ENCODE measurements at places on chromosomes 11 and 22.

GRCh38 chr22:28230671-28231070 lies 311.6 kb upstream of the PITPNB start:
- DNase-seq, result no peak

- DNase-seq, result no peak
These were observed 205.9 kb downstream of the ST3GAL4 start for GRCh38 chr11:126561327-126561893.

GRCh38 chr11:114196997-114197703 lies 99.0 kb upstream of the NNMT start:
- no peak for DNase-seq

- no peak for DNase-seq
These were observed 1.1 kb upstream of the PRG2 start for GRCh38 chr11:57391539-57391938.

DNA sequence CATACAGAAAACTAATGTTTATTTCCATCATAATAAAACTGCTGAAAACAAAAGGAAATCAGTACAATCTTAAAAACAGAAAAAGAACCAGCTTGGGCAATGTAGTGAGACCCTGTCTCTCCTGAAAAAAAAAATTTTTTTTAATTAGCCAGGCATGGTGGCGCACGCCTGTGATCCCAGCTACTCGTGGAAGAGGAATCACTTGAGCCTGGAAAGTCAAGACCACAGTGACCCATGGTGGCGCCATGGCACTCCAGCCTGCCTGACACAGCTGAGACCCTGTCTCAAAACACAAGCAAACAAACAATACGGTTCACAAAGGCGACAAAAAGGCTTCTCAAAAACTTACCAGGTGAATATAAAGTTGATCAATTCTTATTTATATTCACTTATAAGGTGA lies 289.7 kb downstream of the BRD1 start:
- DNase-seq, result no peak

DNA sequence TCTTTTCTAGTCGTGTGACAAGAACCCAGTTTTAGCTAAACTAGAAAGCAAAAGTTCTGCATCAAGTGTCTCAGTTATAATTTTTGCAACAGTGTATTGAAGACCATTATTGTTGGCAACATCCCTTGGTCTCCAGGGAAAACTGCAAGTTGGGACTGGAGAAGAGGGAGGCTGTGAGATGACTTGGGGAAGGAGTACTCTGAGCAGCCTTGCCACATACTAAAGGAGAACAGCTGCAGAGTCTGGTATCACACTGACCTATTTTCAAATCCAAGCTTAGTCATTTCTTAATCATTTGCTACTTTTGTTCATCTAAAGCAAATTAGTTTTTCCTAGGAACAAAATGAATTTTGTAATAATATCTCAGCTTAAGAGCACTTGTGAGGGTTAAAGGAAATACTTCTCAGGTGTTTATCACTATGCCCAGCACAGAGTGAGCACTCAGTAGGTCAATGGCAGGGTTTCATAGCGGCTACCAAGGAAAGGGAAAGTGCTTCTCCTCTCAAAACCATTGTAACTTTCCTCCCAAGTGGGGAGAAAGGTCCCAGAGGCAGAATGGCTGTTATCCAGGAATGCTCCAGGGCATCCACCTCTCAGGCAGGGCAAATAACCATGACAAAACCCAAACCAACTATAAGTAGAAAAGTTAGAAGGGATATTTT lies 247.1 kb downstream of the C11orf87 start:
- DNase-seq, result no peak
